CD8-positive, alpha-beta memory T cell (primary cell): ENCODE measurements at places on chromosomes 5 and 9. TPM values are rescaled to one million over a fixed set of nuclear protein-coding genes. Genes with fewer than 3 reads are reported as not detected.

Gene CCNO
- total RNA-seq, result not detected

Gene TIMD4
- 0.60 TPM for total RNA-seq

Gene FOXD4L6
- total RNA-seq, result not detected

Gene PCAT7
- not detected for total RNA-seq

Gene TAF1L
- not detected for total RNA-seq

Gene SEC16A
- total RNA-seq, result 78.0 TPM

DNA sequence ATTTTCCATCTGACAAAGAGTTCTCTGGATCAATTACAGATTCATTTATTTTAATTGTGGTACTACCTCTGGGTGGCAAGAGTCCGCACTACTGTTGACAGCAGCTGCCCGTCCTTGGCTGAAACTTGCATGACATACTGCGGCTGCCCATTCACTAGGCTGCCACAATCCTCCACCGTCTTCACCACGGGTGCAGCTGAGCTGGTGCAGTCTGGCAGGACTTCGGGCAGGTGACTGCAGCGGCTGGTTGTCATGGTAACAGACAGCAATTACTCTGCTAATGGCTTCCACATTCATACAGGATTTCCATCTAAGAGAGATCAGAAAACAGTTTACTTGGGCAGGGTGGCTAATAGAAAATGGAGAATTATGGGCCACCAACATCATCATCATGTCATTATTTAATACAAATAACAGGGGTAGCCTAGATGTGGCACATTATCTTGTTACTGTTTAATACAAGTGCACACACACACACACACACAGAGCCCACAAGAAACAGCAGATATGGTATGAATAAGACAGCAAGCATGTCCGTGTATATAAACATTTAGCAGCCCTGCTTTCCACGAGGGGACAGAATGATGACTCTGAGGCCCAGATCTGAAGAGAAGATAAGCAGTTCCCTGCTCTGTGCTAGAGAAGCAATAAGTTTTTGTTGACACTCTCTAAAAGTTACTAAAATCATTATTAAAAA lies 112.3 kb downstream of the MARCHF3 start:
- DNase-seq, result no peak

DNA sequence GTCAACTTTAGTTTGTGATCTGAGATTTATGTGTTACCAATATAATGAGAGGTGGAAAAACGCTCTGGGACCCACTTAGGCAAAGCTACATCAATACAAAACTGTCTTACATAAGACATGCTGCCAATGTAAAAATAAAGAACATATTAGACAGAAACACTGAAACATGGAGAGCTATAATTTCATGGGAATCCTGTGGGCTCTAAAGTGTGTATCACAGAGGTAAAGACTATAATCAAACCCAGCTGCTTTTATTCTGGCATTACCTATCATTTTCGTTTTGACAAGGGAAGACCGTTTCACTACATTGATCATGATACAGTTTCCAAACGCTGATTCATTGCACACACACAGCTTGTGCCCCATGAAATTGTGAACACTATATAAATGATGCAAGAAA lies 400.5 kb upstream of the TUSC1 start:
- DNase-seq, result no peak

DNA sequence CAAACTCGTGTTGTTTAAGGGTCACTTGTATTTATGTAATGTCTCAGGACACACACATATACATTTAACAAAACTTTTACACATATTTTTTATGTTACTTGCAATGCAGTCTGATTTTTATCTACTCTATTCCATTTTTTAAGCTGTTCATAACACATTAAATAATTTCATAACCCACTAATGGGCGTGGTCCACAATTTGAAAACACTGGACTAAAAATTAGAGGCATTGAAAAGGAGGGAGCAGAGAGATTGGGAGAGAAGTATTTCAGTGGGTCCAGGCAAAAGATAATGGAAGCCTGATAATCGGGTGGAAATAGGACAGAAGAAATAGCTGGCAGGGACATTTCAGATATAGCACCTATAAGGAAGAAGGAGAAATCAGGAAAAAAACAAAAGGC lies 597.3 kb upstream of the CLINT1 start:
- no peak for DNase-seq
